ENCODE measurements at places on chromosomes 2 and 18. TPM values are rescaled to one million over a fixed set of nuclear protein-coding genes. Genes with fewer than 3 reads are reported as not detected.

Gene C2orf66
- not detected for total RNA-seq

Gene SMYD1
- not detected for total RNA-seq

- DNase-seq: no peak
These were observed 9.3 kb downstream of the SP3 start for GRCh38 chr2:173955867-173956266.

- DNase-seq: no peak
These were observed 9.9 kb downstream of the PTPN4 start for GRCh38 chr2:119769645-119770044.

GRCh38 chr2:102193074-102193473 is 6.3 kb downstream of the IL1RL2 start:
- no peak for DNase-seq

DNA sequence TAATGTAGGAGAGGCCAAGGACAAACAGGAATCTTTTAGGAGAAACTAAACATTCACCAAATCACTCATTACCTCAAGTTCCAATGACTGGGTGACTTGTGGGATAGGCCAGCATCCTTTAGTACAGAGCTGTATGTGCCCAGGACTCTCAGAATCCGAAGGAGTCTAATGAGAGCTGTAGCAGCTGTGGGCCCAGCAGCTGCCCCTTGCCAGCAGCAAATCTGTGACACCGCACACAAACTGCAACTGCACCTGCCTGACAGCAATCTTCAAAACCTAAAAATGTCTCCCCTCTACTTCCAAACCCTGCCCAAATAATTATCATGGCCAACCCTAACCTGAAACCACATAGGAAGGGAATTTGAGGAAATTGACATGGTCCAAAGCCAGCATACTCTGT is 44.5 kb upstream of the ACVR2A start:
- no peak for DNase-seq
